Prostate gland (tissue), 2 donors: ENCODE measurements at places on chromosomes 16 and 17. TPM values are rescaled to one million over a fixed set of nuclear protein-coding genes. Genes with fewer than 3 reads are reported as not detected.

GRCh38 chr17:73309727-73310596, 1.8 kb downstream of the CDC42EP4 start:
- H3K36me3 ChIP-seq: no peaks in the 10 kb centered on the region
- peaks cover 29% of the 10 kb centered on the region for H3K4me1 ChIP-seq
- peak overlapping the region; percentile 98 for H3K4me3 ChIP-seq
- no peak for DNase-seq
- H3K27me3 ChIP-seq: no peaks in the 10 kb centered on the region
- H3K27ac ChIP-seq: peak overlapping the region; percentile 99

FOXN1 gene
- total RNA-seq: 0.64 TPM

PLA2G10 gene
- total RNA-seq: not detected

TEFM gene
- 8.6 TPM for total RNA-seq

DNA sequence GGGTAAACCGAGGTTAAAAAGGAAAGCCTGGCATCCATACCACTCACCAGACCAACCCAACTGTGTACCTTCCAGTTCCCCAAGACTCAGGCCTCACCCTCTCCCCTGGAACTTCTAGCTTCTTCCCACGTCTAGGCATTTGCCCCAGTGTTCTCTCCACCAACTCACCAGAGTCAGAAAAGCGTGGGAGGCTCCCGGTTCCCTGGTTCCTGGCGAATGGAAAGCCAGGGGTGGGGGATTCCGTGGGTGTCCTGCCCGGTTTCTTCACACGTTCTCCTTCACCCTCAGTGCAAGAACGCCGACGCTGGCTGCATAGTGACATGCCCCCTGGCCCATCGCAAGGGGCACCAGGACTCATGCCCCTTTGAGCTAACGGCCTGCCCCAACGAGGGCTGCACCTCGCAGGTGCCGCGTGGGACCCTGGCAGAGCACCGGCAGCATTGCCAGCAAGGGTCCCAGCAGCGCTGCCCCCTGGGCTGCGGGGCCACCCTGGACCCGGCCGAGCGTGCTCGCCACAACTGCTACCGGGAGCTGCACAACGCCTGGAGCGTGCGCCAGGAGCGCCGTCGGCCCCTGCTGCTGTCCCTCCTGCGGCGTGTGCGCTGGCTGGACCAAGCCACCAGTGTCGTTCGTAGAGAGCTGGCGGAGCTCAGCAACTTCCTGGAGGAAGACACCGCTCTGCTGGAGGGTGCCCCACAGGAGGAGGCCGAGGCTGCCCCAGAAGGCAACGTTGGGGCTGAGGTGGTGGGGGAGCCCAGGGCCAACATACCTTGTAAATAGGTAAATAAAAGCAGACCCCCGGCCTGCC, 1.7 kb downstream of the RNF151 start:
- H3K36me3 ChIP-seq: no peaks in the 10 kb centered on the region
- DNase-seq: no peak
- H3K27me3 ChIP-seq: no peaks in the 10 kb centered on the region
- H3K27ac ChIP-seq: no peak overlapping the region
- peaks cover 11% of the 10 kb centered on the region for H3K4me1 ChIP-seq
- no peak overlapping the region for H3K4me3 ChIP-seq

DNA sequence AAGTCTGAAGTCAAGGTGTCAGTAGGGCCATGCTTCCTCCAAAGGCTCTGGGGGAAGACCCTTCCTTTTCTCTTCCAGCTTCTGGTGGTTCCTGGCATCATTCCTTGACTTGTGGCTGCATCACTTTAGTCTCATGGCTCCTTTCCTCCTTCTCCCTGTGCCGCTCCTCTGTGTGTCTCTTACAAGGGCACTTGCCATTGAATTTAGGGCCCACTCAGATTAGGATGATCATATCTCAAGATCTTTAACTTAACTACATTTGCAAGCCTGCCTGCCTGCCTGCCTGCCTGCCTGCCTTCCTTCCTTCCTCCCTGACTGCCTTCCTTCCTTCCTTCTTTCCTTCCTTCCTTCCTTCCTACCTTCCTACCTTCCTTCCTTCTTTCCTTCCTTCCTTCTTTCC, 89.7 kb upstream of the MPHOSPH6 start:
- H3K27ac ChIP-seq: no peak overlapping the region
- H3K27me3 ChIP-seq: no peaks in the 10 kb centered on the region
- H3K4me3 ChIP-seq: no peak overlapping the region
- DNase-seq: no peak
- no peaks in the 10 kb centered on the region for H3K4me1 ChIP-seq

DNA sequence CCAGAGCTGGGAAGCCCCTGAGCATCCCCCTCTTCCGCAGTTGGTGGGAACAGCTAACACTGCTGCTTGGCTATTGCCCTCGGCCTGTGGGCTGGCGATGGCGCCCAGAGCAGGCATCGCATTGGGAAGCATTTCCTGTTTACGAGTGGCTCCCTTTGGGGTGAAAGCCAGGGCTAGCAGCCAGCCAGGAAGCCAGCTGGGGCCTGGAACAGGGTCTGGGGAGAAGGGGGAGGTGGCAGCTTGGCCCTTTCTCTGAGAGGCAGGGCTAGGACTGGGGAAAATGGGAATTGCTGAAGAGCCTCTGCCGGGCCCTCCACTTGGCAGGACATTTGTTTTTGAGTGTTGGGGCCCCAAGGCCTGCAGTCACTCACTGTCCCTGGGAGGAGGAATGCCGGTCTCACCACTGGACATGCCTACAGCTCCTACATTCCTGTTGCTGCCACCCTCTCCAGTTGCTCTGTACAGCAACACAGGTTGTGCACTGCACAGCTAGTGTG, 2.4 kb upstream of the MTSS2 start:
- no peak overlapping the region for H3K4me3 ChIP-seq
- H3K27me3 ChIP-seq: no peaks in the 10 kb centered on the region
- DNase-seq: peak; percentile 63
- peak overlapping the region; percentile 82 for H3K27ac ChIP-seq
- H3K36me3 ChIP-seq: no peaks in the 10 kb centered on the region

DNA sequence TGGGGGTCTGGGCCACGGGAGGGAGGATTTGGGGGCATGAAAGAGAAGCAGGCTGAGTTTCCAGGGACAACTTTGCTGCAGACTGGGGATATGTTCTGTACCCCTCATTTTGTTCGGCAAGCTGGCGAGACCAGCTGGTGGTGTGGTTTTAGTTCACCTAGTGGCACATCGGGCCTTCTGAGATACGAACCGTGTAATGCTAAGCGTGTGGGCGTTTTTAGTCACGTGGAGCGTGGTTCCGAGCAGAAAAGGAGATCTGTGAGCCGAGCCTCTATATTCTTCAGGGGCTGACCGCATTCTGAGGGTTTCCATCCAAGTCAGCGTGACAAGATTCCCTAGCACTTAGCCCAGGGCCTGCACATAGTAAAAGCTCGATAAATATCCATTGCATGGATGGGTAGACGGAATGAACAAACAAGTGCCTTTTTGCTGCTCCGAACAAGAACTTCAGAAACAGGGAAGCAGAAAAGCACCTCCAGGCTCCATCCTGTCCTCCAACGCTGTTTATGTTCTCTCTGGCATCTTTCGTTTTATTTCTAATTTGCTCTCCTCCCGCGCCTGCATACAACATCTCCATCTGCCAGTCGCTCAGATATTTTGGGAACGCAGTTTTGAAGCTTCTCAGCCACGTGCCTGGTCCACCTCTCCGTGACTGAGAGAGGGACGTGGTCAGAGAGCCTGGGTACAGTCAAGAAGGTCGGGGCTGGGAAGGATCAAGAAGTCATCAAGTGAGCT, 5.8 kb downstream of the SYT17 start:
- peak overlapping the region; percentile 73 for H3K27ac ChIP-seq
- DNase-seq: no peak
- no peaks in the 10 kb centered on the region for H3K36me3 ChIP-seq

PDILT gene
- 2.4 TPM for total RNA-seq

TMEM220 gene
- total RNA-seq: 18.4 TPM

DNA sequence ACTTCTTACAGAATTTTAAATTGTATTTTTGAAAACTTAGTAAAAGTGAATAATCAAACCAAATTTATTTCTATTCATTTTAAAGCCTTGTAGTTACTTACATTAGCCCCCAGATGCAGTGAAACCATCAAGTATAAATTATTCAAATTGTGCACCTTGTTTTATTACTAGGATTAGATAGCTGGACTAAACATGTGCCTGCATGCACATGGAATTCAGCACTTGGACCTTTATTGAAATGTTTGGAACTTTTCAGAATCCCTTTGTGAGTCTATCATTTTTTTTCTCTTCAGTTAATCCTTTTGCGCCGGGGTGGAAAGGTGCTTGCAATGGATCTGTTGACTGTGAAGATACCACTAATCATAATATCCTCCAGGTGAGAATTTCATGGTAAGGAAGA, 4.7 kb downstream of the ZPBP2 start:
- no peaks in the 10 kb centered on the region for H3K36me3 ChIP-seq
- H3K27me3 ChIP-seq: peaks cover 6% of the 10 kb centered on the region
- no peak for DNase-seq
- no peak overlapping the region for H3K27ac ChIP-seq
- H3K4me3 ChIP-seq: no peak overlapping the region

DNA sequence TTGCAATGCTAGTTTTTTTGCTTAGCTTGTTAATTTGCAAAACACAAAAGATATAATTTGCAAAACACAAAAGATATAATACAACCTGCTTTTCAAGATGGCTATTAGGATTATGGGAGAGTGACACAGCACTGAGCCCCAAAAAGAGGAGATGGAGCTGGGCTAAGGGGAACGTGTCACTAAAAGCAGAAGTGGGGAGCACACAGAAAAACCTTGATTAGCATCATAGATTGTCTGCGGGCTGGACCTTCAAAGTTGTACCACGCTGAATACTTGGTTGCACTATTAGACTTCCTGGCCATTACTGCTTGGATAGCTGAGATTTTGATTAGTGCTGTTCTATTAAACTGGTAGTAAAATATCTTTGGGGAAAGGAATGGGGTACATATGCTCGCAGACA, 36.2 kb downstream of the KCNJ16 start:
- H3K4me3 ChIP-seq: no peak overlapping the region
- no peaks in the 10 kb centered on the region for H3K4me1 ChIP-seq
- H3K27me3 ChIP-seq: no peaks in the 10 kb centered on the region
- DNase-seq: no peak

- no peak overlapping the region for H3K27ac ChIP-seq
- H3K4me1 ChIP-seq: no peaks in the 10 kb centered on the region
- no peak overlapping the region for H3K4me3 ChIP-seq
- DNase-seq: no peak
- no peaks in the 10 kb centered on the region for H3K36me3 ChIP-seq
- no peaks in the 10 kb centered on the region for H3K27me3 ChIP-seq
Observed at GRCh38 chr17:81453712-81454111, 58.5 kb downstream of the BAHCC1 start.

FN3K gene
- 32.2 TPM for total RNA-seq

DNA sequence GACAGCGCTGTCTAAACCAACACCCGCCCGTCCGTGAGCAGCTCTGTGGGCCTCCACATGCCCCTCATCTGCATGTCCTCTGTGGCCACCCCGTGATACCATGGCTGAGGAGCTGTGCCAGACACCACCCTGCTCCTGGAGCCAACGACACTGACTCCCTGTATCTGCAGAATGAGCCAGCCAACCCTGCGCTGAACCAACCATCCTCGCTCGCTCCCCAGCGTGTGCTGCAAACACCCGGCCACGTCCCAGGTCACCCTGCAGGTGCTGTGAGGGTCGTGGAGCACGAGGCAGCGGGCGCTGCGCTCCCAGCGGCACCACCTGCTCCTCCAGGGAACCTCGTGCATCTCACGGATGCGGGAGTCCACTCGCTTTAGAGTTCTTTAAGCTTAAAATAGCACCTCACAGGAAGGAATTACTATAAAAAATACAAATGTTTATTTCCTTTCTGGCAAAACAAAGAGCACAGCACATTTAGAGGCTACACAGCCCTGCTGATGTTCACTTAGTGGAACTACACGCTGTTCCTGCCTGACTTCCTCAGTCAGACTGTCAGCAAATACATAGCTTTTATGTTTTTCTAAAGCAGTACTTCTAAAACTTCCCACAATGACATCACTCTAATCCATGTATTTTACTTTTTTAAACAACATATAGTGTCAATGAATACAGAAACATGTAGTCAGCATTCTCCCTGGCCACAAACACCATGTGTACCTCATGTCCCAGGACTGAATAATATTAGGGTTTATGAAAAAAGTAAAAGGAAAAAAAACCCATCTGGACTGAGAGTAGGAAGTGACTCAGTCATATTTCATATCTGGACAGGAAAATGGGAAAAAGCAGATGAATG, 43.5 kb downstream of the MAP1LC3B start:
- H3K27ac ChIP-seq: peak overlapping the region; percentile 46
- no peaks in the 10 kb centered on the region for H3K36me3 ChIP-seq
- DNase-seq: no peak
- H3K27me3 ChIP-seq: peaks cover 4% of the 10 kb centered on the region

DNA sequence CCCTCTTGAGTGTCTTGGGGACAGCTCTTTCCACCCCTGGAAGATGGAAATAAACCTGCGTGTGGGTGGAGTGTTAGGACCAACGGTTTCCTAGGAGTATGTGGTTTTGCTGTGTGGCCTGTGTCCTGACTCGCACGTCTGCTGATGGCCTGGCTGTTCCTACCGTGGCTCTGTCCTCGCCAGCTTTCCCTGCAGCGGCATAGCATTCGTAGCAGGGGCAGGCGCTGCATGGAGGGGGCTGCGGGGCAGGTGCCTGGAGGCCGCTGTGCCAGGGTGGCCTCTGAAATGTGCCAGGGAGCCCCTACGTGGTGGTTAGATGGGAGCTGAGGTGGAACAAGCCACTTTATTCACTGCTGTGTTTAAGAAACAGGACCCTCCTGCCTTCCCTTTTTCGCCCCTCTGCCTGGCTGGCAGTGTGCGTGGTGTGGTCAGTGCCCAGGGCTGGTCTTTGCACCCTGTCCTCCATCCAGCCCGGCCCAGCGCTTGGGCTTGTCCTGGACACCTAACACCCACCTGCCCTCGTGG, 10.6 kb downstream of the SLC16A3 start:
- H3K36me3 ChIP-seq: peaks cover 5% of the 10 kb centered on the region
- H3K27ac ChIP-seq: peak overlapping the region; percentile 80
- DNase-seq: no peak
- H3K4me1 ChIP-seq: peaks cover 68% of the 10 kb centered on the region

DNA sequence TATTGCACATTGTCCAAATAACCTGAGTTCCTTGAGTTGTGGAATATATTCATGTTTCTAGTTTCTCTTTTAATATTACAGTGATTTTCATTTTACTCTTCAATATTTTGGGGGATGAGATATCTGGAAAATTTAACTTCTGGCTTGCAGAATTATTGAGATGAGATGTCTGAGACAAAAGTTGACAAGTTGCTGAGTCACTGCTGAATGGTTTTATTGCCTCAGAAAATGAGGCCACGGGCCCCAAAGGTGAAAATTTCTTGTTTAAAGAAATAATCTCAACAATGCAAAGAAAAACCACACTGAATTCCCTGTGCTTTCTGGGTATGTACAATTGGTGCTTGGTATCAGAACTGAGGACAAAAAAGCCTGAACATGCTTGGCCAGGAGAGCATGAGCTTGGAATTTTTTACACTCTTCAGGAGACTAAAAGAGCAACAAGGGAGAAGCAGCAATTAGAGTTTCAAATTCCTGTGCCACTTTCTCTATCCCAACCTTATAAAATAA, 129.2 kb upstream of the TOM1L1 start:
- no peak overlapping the region for H3K4me3 ChIP-seq
- no peaks in the 10 kb centered on the region for H3K27me3 ChIP-seq
- H3K4me1 ChIP-seq: no peaks in the 10 kb centered on the region
- H3K27ac ChIP-seq: no peak overlapping the region
- no peak for DNase-seq
- H3K36me3 ChIP-seq: no peaks in the 10 kb centered on the region

- no peaks in the 10 kb centered on the region for H3K36me3 ChIP-seq
- no peaks in the 10 kb centered on the region for H3K27me3 ChIP-seq
- no peak overlapping the region for H3K27ac ChIP-seq
- DNase-seq: no peak
- H3K4me3 ChIP-seq: no peak overlapping the region
Observed at GRCh38 chr16:89953671-89954406, 5.3 kb downstream of the DEF8 start.

CES3 gene
- total RNA-seq: 0.80 TPM
